Activated CD8-positive, alpha-beta memory T cell treated with anti-CD3 and anti-CD28 coated beads for 4 hours (primary cell): ENCODE measurements at places on chromosomes 4 and X.

GRCh38 chr4:81566161-81566591 lies 94.5 kb upstream of the RASGEF1B start:
- DNase-seq: no peak

- peak; percentile 17 for DNase-seq
These were observed 609 bp upstream of the SLC25A6 start for GRCh38 chrX:1392376-1393068.

DNA sequence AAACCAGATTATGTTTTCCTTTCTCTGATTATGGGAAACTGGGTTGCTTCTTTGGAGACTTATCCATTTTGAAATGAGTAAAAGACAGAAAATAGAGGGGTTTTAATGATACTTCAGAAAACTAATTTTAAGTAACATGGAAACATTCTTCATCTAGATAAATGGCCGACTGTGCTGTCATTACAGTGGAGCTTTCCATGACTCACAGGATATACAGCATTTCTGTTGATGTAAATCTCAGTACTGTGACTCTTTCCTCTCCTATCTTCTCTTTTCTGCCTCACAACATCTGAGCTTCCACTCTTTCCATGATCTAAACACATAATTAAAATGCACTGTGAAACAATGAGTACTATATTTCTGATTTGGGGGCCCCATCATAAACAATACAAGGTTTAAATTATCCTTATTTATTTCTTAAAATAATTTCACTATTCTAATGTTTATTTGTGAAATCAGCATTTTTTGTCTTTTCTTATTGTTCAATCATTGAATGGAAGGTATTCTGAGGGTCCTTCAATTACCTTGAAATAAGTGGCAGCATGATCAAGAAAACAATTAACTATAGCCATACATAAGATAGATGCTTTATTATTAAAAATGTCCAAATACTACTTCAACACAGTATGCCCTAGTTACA lies 19.3 kb downstream of the SEC24D start:
- DNase-seq: no peak

- DNase-seq: no peak
These were observed 50.5 kb upstream of the GUCY1A1 start for GRCh38 chr4:155616117-155616516.

DNA sequence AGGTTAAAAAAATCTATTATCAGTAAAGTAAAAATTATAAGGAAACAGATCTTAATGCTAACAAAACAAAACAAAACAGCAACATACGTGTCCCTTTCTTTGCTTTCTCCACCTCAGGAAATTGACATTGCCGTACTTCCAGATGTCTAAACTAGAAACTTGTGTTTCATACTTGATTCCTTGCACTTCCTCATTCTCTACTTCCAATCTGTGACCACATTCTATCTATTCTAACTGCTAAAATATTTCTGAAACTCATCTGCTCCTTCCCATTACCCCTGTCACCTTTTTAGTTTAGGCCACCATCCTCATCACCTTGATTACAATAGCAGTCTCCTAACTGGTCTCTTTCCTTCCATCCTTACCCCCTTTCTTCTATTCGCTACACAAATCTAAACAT lies 22.5 kb upstream of the RPA4 start:
- DNase-seq: no peak

GRCh38 chrX:137988470-137988869 lies 422.5 kb downstream of the ZIC3 start:
- no peak for DNase-seq

- no peak for DNase-seq
These were observed 15.5 kb downstream of the CPE start for GRCh38 chr4:165394275-165394674.

- DNase-seq: no peak
These were observed 169.8 kb upstream of the JADE1 start for GRCh38 chr4:128639541-128640270.

DNA sequence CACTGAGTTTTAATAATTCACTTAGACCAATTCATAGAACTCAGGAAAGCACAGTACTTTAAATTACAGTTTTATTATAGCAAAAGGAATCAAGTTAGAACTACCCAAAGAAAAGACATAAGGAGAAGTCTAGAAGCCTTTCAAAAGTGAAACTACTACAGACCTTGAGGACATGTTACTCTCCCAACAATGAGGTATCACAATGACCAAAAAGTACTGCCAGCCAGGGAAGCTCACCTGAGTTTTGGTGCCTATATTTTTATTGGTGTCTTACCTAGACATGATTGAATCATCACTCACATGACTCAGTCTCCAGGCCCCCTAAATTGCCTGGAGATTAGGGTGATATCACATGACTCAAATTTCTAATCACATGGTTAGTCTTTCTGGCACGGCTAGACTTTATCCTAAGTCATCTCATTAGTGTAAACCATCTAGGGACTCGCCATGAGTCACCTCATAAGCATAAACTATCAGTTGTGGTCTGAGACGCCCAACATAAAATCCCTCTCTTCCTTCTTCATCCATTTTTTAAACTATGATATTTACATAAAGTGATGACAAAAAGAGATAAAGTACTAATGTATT lies 372.3 kb downstream of the TMA16 start:
- DNase-seq: no peak

GRCh38 chr4:188627892-188628291 lies 488.7 kb downstream of the TRIML1 start:
- no peak for DNase-seq

DNA sequence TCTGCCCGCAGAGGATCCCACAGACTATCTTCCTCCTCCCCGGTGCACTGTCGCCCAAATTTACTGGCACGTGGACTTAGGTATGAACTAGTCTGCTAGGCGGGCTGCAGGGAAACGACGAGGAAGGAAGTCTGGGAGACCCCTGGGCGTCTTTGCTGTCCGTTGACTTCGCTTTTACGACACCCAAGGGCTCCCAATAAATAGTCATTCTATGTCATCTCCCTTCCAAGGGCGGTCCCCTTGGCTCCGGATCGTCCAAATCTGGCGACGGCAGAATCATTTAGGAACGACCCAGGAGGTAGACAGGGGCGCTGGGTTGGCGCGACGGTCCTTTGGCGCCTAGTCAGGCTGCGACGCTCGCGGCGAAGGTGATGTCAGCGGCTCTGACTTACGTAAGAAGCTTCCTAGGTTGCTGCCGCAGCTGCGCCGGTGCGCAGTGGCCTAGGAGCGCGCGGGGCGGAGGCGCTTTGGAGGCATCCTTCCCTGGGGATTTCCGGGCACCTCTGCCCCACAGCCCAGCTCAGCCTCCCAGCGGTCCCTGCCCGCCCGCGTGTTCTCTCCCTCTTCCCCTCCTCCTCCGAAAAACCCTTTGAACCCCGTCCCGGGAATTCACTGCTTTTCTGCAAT lies 2.2 kb downstream of the NHS start:
- no peak for DNase-seq

- DNase-seq: no peak
These were observed 59.8 kb downstream of the ANOS1 start for GRCh38 chrX:8672176-8672575.

DNA sequence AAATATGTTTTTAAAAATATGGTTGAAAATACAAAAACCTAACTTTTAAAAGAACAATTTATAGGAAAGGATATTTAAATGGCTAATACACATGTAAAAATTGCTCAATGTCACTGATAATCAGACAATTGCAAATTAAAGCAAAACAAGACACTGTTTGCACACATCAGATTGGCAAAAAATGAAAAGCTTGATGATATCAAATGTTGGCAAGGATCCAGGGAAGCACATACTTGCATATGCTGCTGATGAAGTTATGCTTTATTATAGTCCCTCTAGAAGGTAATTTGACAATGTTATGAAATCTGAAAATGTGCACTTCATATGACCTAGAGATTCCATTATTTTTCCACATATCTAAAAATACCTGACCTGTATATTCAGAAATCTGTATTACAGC lies 45.7 kb upstream of the EPGN start:
- DNase-seq: no peak

- DNase-seq: no peak
These were observed 55.0 kb upstream of the TADA2B start for GRCh38 chr4:6988016-6988715.

GRCh38 chrX:3527811-3528210 lies 181.4 kb upstream of the MXRA5 start:
- DNase-seq: no peak

DNA sequence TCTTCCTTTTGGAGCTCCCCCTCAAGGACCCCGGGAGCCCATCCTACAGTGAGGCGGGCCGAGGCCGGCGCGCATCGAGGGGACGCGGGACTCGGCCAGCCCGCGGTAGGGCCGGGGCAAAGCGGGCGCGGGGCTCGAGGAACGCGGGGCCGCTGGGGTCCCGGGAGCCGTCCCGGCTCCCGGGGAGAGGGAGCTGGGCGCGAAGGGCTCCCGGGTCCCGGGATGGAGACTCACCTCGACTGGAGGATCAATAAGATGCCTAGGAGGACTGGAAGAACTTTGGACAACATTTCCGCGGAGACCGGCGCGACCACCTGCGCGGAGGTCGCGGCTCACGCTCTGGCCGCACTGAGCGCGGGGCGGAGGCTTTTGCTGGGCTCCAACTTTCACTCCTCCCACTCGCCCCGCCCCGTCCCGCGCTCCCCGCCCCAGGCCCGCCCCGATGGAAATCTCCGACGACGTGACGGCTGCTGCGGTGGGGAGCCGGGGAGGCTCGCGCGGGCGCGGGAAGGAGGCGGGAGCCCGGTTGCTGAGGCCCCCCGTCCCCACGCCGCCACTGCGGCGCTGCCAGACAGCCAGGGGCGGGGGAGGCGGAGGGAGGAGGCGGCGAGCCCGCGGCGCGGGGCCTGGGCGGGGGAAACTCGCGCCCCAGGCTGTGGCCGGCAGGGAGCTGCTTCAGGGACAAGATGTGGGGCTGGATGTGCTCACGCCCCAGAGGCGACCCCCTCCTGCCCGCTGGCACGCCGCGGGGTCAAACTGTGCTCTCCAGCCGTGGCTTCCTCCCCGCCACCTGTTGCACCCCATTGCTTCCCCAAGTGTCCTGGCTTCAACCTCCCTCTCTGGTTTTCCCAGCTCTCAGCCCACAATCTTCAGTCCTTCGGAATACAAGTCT lies at the start of gene GABRE:
Gene GABRE (minus strand): TSS at position 341 of the 892 bp plus-strand sequence. CDS start 51 bp downstream, at position 290.
- no peak for DNase-seq

GRCh38 chr4:119526786-119527550 lies 101.6 kb downstream of the PDE5A start:
- DNase-seq: no peak

GRCh38 chrX:2767631-2768455 lies 16.0 kb downstream of the XG start:
- DNase-seq: no peak

GRCh38 chr4:3420956-3421355 lies 20.8 kb upstream of the HGFAC start:
- no peak for DNase-seq

DNA sequence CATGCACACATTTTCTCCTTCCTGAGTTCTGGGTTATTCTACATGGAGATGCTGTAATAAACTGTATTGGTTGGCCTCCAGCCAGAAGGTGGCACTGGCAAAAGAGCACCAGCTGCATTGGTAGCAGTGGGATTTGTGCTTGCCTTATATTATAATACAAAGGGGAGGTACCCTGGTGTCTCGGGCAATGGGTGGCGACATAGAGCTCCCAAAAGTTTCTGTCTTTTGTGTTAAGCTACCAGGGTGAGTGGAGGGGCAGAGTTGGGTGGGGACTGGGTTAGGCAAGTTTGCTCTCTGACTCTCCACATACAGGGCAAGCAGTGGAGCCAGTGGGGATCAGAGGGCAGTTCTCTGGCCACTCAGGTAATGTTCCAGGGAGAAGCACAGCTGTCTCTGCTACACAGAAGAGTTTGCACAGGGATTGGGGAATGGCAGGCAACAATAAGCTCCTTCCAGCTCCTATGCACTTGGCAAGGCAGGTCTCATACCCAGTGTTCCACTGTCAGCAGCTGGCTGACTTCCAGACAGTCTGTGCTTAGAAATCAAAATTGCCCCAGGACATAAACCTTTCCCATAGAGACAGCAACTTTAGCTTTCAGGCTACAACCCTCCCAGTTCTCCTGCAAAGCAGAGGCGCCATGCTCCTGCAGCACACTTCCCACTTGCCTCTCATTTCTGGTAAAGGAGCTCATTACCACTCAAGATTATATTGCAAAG lies 463.9 kb upstream of the PCDH7 start:
- no peak for DNase-seq

GRCh38 chrX:23578079-23578478 lies 89.2 kb upstream of the PRDX4 start:
- no peak for DNase-seq

DNA sequence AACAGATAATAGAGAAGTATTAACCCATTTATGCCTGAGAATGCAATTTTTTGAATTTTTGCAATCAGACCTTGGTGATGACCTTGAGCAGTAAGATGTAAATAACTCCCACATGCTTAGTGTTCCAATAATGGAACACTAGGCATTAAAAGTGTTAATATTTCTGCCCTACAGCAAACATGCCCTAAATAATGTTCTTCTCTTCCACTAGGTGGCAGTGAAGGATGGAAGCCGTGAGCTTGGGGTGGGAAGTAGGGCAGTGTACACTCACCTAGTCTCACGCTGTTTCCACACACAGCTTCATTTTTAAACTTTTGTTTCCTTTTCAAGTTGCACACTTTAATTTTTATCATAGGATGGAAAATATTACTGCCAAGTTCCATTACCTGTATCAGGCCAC lies 613.1 kb upstream of the HS3ST1 start:
- no peak for DNase-seq

DNA sequence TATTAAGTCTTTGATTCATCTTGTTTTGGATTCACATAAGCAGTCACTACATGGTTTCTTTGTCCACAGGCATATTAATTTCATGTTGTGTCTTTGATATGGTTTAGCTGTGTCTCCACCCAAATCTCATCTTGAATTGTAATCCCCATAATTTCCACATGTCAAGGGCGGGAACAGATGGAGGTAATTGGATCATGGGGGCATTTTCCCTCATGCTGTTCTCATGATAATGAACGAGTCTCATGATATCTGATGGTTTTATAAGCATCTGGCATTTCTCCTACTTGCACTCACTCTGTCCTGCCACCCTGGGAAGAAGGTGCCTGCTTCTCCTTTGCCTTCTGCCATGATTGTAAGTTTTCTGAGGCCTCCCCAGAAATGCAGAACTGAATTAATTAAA lies 1811.2 kb upstream of the PCDH10 start:
- DNase-seq: no peak
